ENCODE measurements at places on chromosomes 1 and 21. TPM values are rescaled to one million over a fixed set of nuclear protein-coding genes. Genes with fewer than 3 reads are reported as not detected.

- DNase-seq = no peak
Observed at GRCh38 chr21:42298237-42298636, 17.0 kb downstream of the TFF3 start.

Gene CHIA
- total RNA-seq = not detected

- DNase-seq = no peak
Observed at GRCh38 chr1:44048532-44049215, 17.4 kb upstream of the SLC6A9 start.

Gene RGL1
- 18.9 TPM for total RNA-seq

DNA sequence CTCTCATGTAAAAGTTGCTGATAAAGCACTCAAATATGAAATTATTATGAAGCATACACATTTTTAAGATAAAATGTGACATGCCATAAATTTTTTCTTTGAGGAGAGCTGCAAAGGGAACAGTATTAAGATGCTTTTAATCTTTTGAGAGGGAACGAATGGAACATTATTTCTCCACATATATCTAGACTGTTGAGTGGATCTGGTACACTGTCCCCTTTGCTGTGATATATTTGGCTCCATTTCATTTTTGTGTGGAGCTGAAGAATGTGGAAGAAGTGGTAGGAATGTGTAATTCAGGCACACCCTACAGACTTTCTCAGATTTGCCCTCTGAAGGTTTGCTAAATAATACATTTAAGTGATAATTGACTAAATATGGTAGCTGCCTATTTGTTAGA lies 31.7 kb downstream of the PGM1 start:
- no peak for DNase-seq

Gene SELP
- total RNA-seq = 7.1 TPM

DNA sequence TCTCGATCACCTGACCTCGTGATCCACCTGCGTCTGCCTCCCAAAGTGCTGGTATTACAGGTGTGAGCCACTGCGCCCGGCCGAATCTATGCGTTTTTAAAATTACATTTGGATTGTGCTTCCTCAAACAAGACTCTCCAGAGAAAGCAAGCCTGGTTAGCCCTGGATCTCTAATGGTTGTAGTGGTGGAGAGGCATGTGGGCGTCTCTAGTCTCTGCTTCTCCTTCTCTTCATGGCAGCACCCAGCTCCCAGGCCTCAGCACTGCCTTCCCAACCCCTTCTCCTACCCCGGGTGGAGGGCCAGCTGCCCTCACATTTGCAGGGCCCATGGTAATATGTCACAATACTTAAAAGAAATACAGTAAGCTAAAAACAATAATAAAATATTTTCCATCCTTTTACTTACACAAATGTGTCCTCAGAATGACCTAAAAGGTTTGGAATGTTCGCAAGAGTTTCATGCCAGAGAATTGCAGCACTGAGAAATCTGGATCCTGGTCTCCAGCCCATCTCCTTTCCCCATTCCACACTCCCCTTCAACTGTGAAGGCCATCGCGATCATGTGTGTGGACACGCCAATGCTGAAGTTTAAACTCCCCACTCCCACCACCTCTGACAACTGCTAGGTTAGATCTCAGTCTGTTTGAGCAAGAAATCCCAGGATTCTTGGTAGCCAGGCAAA lies 7.0 kb downstream of the OR14I1 start:
- DNase-seq = no peak

DNA sequence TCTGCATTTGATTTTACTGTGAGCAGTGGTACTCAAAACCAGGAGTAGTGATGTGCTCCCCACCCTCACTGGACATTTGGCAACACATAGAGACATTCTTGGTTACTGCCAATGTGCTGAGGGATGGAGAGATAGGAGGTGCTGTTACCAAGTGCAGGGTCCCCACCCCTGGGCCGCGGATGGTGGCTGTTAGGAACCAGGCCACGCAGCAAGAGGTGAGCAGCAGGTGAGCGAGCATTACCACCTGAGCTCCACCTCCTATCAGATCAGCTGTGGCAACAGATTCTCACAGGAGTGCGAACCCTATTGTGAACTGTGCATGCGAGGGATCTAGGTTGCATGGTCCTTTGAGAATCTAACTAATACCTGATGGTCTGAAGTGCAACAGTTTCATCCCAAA lies 95.7 kb downstream of the AKT3 start:
- peak; percentile 50 for DNase-seq

DNA sequence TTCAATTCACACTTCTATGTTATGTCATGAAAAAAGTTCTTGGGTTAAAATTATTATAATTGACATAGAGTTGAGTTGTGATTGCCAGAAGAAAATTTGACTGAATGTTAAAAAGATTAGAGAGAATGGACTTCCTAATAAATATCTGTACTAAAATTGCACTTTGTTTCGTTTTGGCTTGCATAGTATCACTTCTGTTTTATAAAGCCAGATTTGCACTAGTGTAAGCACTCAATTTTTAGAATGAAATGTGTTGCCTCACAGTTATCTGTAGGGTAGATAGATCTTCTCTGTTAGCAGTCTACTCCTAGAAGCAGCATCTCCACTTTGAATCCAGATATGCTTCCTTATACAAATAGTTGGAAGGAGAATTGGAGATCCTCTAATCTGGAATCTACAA lies 95.2 kb upstream of the MPC2 start:
- no peak for DNase-seq

GRCh38 chr1:3312898-3313575 lies 141.4 kb upstream of the ARHGEF16 start:
- peak; percentile 93 for DNase-seq

Gene LAMB3
- 5.9 TPM for total RNA-seq

DNA sequence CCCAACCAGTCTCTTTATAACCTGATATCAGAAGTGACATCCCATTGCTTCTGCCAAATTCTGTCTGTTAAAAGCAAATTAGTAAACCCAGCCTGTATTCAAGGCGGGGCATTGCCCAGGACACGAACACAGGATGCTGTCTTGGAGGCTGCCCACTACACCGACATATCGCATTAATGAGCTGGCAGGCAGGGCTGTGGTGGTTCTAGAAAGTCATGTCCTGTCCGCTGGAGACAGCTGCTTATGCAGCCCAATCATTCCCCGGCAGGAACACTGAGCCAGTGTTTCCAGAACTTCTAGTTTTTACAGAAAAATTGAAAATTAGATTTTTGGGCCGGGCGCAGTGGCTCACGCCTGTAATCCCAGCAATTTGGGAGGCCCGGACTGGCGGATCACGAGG lies 19.3 kb downstream of the C1orf167 start:
- peak; percentile 4 for DNase-seq

- DNase-seq = no peak
Observed at GRCh38 chr1:234768569-234769283, 158.7 kb upstream of the IRF2BP2 start.

DNA sequence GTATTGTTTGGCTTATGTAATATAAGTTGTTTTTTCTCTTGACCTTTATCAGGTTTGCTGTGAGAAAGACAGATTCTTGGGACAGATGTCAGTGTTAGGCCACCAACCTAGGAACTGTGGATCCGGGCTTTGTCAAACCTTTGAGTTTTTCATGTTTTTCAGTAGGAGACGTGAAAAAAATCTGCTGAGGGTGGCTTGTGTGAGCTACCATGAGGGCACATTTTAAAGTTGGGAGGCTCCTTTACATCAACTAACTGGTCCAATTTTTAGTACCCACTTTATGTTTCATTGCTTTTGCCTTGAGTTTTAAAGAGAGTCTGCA lies 801 bp downstream of the RPS6KC1 start:
- DNase-seq = no peak

- no peak for DNase-seq
Observed at GRCh38 chr1:214377485-214377884, 96.5 kb downstream of the SMYD2 start.

- DNase-seq = no peak
Observed at GRCh38 chr1:61682891-61683290, 42.0 kb downstream of the TM2D1 start.

DNA sequence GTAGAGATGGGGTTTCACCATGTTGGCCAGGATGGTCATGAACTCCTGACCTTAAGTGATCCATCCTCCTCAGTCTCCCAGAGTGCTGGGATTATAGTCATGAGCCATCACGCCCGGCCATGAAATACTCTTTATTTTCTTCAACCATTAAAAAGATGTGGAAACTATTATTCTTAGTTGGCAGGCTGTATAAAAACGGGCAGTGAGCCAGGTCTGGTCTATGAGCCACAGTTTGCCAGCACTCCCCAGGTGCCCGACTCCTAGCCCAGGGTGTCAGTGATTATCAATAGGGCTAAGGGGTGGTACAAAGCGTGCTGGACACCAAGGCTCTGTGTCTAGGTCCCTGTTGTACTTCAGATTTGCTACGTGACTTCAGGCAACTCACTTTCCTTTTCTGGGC lies 3.7 kb upstream of the TMEM61 start:
- DNase-seq = no peak

GRCh38 chr1:147177611-147178380 lies 5.5 kb upstream of the PRKAB2 start:
- peak; percentile 44 for DNase-seq

DNA sequence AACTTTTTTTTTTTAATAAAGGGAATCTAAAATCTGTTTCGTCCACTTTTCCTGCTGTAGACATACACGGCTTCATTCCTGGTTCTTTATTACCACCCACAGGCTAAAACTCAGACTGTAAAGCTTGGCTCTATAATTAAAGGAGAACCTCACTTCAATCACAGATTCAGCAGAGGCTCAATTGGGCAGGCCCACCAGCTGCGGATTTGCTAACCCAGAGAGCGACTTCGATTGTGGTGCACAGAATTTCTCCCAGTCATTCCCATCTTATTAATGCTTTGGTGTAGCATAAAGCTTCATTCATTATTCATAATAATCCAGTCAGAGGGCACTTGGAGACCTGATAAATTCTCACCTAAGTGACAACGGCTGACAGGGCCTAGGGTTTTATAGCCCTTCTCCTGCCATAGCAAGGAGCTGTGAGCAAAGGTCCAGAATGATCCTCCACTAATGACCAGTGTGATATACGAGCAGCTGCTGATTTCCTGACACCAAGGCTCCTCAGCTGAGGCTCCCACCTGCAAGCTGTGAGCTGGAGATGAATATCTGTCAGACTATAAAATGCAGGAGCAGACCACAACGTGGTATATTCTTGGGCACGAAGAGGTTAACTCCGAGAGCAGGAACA lies 149.0 kb downstream of the ATP6V1G3 start:
- DNase-seq = no peak

DNA sequence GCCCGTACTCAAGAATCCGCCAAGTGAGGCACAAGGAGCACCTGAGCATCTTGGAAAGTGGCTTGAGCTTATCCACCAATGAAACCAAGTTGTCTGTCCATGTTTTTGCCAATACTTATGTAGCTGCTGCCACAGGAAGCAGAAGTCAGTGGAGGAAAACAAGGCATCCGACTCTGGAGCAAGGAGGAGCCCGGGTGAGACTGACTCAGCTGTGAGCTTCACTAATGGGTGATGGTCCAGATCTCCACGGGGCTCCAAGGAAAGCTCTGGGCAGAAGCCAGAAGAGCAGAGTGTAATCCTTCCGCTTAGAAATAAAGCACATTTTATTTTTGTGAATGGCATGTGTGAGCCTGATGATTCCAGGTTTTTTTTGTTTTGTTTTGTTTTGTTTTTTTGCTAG lies 12.3 kb upstream of the SSR2 start:
- no peak for DNase-seq

GRCh38 chr1:59025898-59026426 lies 242.1 kb upstream of the JUN start:
- DNase-seq = no peak

- no peak for DNase-seq
Observed at GRCh38 chr1:232658386-232658785, 28.5 kb upstream of the SIPA1L2 start.

- DNase-seq = no peak
Observed at GRCh38 chr1:47181095-47181954, 8.5 kb downstream of the PDZK1IP1 start.

GRCh38 chr1:215198021-215198420 lies 115.5 kb downstream of the KCNK2 start:
- DNase-seq = no peak

Gene ITGB2
- 36.7 TPM for total RNA-seq

DNA sequence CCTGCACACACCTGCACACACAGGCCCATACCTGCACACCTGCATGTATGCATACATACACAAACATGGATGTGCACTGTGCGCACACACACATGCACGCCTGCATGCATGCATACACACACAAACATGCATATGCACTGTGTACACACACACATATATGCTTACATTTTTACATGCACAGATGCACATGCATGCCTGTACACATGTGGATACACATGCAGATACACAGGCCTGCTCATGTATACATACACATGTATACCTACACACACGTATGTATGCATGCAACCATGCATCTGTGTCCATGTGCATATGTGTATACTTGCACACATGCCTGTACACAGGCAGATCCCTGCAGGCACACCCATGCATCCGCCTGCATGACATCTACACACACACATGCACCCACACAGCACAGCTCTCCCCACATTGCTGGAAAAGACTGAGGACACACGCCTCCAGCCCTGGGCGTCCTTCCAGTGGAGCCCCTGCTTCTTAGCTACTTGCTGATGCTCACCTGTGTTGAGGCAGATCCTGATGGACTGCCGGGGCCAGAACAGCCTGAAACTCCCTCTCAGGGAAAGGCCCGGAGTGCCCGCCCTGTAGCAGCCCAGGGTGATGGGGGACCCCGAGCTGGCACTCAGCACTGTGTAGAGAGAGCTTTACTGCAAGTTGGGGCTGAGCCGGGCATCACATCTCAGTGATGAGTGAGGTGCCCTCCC lies 28.6 kb downstream of the KRTAP10-1 start:
- no peak for DNase-seq

DNA sequence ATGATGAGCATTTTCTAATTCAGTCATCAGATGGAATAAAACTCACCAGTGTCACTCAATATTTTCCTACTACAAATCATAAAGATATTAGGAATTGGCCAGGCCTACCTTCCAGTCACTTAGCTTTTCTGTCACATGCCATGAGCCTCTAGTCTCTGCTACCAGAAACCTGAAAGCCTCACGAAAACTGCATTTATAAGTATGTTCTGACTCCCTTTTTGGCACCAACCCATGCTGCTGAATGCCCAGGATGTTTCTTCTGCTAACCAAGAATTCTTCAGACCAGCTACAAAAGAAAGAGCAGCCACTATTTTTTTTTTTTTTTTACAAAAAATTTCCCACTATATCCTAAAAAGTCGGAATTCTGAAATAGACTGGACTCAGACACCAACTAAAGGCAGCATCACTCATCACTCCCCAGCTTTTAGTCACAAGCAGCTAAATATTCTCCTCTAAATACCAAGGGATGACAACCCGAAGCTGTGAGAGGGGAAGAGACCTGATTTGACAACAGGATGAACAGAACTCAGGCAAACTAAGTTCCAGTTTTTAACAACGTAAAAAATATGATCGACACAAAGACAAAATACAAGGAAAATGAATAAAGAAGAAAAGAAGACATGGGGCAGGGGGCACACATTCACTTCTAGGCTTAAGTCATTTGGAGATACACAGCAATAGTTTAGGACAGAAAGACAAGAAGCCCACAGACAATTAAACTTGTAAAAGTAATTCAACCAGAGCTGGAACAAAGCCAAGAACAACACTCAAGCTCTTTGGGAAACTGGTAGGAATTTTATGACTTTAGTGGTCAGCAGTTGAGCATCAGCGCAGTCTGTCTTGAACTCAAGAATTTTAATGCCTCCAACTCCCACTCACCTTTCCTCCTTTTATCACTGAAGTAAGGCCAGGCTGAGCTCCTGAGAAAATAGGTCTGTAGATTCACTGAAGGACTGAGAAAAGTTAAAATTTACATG lies 1.7 kb downstream of the DCAF8 start:
- DNase-seq = no peak

GRCh38 chr1:208202333-208202995 lies 41.7 kb downstream of the PLXNA2 start:
- no peak for DNase-seq

All from Right ventricle myocardium inferior (tissue), 1 donor.